ENCODE measurements at places on chromosomes 6 and 20.

DNA sequence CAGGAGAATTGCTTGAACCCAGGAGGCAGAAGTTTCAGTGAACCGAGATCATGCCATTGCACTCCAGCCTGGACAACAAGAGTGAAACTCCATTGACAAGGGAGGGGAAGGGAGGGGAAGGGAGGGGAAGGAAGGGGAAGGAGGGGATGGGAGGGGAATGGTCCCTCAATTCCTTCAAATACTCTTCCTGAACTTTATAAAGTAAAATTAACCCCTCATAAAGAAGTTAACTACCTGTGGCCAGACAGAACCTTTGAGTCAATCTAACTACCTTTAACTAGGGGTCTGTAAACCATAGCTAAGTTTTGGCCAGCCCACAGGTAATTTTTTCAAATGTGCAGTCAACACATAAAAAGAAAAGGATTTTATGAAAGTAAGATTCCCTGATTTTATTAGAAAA, 131.0 kb downstream of the ZMYND8 start:
- DNase-seq, result no peak

DNA sequence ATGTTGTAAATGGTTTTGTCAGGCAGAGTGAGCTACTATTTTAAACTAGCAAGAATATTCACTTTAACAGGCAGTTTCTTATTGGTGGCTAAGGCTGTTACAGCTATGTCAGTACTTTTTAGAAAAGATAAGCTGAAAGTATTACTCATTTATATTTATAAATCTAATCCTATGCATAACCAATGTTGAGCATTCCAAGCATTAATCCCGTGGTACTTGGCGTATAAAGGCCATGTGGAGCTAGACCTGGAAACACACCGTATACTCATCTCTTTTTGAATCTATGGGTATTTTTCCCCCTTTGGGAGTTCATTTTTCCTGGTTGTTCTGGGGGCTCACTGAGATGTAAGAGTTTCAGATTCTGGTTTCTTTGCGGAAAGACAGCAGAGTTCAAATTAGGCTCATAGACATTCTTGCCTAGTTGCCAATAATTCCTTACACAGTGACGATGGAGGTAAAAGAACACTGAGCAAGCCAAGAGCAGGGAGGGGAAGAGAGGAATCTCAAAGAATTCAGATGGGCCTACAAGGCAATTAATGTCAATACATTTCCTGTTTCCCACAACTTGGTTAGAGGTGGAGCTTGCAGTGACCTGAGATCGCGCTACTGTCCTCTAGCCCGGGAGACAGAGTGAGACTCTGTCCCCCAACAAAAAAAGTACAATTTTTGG, 211.5 kb downstream of the SOX4 start:
- DNase-seq, result no peak

DNA sequence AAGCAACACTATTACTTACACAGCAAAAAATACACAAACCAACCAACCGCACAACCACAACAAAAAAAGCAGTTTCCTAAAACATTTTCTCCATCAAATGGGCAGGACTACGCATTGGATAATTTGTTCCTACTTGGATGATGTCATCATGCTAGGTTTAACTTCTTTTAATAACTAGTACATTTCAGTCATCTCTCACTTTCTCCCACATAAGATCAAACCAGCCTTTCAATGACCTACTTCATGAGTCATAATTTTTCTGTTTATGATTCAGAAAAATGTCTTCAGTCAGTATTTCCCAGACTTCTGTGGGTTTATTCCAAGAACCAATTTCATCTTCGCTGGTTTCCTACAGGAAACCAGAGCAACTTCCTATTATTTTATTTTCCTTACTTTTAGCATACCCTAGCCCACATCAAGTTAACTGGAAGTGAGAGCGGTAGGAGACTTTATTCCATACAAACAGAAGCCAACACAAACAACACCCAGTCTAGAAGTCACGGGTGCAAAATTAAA, 134.2 kb downstream of the GMDS start:
- no peak for DNase-seq

GRCh38 chr20:23569570-23569969, 1.3 kb upstream of the CST9L start:
- DNase-seq, result no peak

DNA sequence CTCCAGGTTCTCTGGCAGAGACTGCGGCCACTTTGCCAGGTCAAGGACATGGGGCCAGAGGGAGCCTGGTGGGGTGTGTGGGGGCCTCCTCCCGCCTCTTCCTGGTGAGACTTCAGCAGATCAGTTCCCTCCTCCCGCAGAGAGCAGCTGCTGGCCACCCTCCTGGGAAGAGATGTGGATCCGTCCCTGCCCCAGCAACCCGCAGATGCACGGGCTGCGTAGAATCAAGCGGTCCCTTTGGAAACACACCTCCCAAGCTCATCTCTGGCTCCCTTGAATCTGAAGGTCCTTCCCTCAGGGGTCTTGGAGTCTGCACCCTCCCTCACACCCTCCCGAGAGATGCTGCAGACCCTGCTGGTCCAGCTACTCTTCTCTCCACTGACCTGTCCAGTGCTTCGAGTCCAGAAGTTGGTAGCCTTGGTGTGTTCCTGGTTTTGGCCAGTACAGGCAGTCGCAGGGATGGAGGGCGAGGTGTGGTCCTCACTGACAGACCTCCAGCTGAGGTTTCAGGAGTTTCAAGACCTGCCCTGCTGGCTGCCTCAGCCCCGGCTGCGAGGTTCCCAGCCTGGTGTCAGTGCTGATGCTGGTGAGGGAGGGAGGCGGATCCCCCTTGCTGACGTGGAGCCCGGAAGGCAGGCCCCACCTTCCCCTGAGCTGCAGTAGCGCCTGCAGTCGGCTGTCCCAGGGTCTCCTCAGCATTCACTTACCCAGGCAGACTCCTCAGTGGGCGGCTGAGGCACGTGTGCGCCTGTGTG, at the start of gene NPBWR2:
TSS of gene NPBWR2 (minus strand) at position 585 of the 755 bp plus-strand sequence. CDS start 734 bp downstream, outside the sequence.
- DNase-seq, result no peak
